ENCODE measurements at places on chromosomes 16 and 17.

DNA sequence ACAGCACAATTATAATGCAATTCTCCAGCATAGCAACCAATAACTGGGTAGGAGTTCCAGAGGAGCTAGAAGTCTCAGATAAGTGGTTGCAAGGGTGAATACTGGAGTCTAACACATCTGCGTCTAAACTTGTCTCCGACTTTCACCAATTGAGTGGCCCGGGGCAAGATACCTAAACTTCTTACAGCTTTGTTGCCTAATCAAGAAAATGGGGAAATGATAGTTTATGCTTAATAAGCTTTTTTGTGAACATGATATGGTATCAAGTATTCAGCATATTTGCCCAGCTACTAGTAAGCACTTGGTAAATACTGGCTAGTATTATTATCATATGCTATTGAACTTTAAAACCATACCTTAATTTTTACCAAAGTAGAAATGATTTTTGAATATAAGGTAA lies 183.5 kb downstream of the KCNJ2 start:
- no peak for DNase-seq

GRCh38 chr16:66774981-66775380 lies 23.6 kb upstream of the DYNC1LI2 start:
- no peak for DNase-seq

DNA sequence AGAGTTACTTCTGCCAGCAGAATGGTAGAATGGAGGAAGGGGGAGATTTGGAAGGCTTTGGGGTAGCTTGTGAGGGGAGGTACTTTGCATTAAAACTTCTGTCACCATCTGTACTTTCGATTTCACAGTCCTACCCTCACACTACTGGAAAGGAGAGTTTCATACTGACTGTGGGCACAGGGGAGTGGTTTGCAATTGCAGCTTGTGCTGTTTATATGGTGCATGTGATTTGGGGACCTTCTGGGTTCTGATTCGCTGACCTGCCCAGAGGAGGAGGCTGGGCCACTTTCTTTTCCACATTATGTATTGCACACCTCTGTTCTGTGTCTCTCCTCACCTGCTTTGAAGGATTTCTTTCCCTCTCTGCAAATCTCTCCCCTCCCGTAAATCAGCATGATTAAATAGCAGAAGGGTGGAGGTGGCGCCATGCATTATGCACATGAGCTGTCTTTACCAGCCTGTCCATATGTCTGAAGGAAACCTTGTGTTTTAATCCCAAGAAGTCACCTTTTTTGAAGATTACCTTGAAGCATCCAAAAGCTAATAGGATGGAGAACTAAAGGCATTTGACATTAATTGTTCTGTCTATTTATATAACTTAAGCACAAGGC lies 90.9 kb downstream of the RBFOX1 start:
- DNase-seq: no peak

GRCh38 chr17:51322390-51323029 lies 62.2 kb downstream of the UTP18 start:
- no peak for DNase-seq

- DNase-seq: no peak
Observed at GRCh38 chr17:74686761-74687160, 26.0 kb downstream of the CD300LF start.
